ENCODE measurements at places on chromosomes 16 and 17.
A peak's percentile ranks its signal among the peaks of the same experiment; 100 is the strongest.

DNA sequence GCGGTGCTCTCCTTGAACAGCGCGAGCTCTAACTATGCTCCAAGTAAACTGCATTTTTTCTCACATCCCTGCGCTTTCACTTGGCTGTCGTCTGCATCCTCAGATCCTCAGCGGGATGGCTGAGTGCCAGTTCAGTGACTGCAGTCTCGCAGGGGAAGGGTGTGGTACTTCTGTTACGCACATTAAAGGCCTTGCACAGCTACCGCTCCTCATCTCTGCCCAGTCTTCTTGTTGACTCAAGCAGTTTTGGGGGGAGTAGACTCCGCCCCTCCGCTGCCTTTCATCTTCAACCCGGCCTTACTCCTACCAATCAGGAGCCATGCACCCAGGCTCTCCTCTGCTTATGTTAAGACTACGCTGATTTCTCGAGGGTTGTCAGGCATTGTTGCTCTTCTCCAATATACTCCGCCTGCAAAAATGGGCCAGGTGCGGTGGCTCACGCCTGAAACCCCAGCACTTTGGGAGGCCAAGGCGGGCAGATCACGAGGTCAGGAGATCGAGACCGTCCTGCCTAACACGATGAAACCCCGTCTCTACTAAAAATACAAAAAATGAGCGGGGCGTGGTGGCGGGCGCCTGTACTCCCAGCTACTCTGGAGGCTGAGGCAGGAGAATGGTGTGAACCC lies 10.0 kb downstream of the ATP5PD start:
- DNase-seq: peak; percentile 88

GRCh38 chr17:40038882-40039513 lies 15.2 kb downstream of the MED24 start:
- no peak for DNase-seq

DNA sequence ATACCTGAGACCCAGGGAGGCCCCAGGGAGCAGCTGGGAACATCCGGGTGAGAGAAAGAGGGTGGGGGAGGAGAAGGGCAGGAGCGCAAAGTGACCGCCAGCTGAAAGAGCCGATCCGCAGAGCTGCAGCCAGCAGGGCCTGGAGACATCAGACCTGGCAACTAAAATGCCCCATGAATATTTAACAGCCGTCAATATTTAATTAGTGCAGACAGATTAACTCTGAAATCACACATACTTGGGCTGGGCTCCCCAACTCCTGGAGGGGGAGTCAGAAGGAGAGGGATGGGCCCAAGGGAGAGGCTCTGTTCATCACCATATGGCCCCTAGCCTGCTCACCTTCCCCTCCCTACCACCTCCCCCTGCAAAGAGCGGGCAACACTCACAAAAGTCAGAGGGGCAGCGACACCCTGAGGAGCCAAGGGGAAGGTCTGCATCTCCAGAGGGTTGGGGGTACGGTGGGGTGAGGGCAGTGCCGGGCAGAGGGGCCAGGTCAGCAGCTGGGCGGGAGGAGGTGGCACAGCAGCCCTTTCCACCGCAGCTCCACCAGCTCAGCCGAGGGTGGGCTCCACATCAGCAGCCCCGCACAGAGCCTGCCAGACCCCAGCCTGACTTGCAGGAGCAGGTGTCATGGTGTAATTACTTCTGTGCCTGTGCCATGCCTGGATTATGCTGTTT lies 61.9 kb upstream of the CCL1 start:
- no peak for DNase-seq

GRCh38 chr16:49674351-49674851 lies 181.5 kb downstream of the ZNF423 start:
- no peak for DNase-seq

GRCh38 chr16:88060524-88061219 lies 109.4 kb downstream of the BANP start:
- DNase-seq: no peak

DNA sequence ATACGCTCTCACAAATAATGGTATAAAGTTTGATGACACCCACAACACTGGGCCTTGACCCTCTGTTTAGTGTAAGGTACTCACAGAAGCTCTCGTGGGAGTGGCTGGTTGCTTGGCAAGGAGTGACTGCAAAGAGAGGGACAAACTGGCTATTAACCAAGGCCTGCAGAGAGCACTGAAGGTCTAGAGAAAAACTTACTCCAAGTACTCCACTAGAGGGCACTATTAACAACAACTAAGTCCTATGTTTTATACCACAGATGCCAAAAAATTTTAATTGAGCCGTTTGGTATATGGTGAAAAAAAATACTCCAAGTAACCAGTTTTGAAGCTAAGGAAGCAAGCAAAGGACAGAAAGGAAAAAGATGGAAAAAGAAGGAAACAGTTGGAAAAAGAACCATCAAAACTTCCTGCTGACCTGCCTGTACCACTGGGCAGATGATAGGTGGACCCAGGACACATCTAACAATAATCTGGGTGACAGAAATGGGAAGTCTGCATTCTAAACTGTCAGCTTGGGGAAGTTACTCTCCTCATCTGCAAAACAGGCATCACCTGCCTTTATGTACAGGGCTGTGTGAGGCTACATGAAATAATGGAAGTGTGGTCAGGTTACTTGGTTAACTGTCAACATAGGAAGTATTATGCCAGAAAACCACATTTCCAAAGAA lies 23.2 kb downstream of the DYNC1LI2 start:
- DNase-seq: peak; percentile 21

DNA sequence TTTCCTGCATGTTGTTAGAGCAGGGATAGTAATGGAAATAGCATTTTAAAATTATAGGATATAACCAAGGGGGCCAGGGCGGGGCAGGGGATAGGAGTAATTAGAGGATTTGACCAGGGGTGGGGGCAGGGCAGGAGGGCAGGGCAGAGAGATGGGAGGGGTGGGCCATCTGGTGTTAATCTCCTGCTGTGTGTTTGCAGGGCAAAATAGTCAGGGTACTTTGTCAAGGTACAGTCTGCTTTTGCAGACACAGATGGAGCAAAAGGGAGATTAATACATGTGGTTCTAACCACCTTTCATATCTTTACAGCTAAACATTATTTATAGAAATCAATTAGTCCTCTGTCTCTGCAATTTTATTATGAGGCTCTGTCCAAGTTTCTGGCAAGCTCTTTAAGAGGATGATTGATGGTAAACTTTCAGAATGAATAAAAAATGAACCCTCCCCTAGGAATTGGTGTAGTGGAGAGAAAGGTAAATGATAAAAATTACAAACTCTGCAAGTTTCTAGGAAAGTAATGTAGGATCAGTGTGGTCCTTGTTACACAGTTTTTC lies 6.6 kb downstream of the ANKFN1 start:
- DNase-seq: no peak

DNA sequence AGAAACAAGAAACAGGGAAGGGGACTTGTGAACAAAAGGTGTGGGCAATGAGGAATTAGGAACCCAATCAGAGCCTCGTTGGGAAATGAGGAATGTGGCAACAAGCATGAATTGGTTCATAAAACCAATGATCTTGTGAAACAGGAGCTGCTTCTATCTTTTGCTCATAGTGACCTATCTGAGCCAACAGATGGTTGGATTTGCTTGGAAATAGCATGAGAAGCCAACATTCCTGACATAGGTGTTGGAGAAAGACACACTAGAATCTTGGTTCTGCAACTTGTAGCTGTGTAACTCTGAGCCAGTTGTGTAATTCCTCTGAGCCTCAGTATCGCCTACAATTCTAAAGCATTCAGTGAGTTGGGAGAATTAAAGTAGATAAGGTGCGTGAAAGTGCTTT lies 251.9 kb upstream of the AXIN2 start:
- DNase-seq: no peak

GRCh38 chr16:20323591-20324117 lies 3.7 kb downstream of the GP2 start:
- no peak for DNase-seq

- no peak for DNase-seq
Measured at GRCh38 chr17:19833914-19834313, 33.8 kb downstream of the ULK2 start.

DNA sequence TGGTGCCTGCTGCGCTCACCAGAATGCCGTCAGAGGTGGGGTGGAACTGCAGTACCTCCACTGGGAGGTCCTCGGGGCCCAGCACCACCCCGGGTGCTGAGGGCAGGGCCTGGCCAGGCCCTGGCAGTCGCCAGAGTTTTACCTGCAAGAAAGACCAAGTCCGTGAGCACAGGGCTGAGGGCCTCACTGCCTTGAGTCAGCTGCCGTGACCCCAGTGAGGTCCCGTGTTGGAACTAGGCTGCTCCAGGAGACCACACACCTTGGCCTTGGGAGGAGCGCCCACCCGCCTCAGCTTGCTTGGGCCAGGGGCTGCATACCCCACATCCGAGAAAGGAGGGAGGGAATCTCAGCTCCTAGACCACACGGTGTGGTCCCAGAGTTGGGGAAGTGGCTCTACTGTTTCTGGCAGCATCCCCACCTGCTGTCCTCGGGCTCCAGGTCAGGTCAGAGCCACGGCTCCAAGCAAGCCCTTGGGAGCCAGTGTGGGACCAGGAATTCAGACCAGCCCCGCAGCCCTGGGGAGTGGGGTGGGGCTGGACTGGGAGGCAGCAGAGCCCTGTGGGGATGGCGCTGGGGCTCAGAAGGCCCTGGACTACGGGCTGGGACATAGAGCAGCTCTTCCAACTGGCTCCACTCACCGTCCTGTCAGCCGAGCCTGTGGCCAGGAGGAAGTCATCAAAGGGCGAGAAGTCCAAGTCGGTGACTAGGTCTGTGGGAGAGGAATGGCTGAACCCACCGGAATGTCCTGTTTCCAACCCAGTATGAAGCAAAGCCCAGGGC lies 8.7 kb downstream of the CORO7 start:
- DNase-seq: no peak

DNA sequence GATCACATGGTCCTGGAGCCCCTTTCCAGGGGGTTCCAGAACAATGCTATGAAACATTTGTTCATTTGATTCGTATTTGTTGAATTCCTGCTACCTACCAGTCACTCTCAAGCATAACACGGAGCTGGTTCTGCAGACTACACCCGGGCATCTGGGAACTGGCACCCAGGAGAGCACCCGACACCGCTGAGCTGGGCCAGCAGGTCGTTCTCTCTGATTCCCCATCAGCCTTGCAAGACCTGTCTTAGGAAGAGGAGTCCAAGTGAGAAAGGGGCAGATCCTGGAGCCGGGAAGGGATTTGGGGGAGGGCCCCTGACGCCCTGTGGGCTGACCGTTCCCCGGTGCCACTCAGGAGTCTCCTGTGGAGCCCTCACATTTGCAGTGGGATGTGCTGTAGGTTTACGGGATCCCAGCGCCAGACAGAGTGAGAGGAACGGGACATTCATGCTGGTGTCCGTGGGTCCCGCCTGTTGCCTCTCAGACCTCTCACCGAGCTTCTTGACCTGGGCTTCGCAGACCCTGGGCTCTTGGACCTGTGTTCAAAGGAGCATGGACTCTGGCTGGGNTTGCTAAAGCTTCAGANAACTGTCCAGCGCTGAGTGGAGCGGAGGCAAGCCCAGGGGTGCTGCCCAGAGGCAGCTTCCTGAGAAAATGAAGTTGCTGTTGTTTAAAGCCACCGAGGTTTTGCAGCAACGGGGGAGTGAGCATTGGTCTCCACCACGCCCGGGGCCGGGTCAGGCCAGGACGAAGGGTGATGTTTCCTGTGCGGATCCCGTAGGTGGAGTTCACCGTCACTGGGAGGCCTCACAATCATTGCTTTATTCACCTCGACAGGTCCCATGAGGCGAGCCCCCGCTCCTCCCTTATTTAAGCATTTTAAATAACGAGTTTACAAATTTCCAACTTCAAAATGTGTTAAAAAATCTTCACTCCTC lies 49.2 kb downstream of the METRNL start:
- peak; percentile 11 for DNase-seq

DNA sequence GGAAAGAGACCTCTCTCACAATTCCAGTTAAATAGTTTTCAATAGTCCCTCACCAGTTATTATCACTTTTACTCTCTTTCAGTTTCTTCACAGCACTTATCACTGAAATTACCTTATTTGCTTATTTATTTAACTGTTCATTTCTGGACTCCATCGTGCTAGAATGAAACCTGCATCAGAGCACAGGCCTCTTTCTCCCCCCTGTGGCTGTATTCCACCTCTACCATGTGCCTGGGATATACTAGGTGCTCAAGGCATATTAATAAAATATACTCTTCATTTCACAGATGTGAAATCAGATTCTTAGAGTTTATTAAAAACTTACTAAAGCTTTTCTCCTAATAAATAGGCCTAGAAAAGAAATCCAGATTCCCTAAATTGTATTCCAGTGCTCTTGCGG lies 308.9 kb upstream of the MON1B start:
- DNase-seq: no peak

DNA sequence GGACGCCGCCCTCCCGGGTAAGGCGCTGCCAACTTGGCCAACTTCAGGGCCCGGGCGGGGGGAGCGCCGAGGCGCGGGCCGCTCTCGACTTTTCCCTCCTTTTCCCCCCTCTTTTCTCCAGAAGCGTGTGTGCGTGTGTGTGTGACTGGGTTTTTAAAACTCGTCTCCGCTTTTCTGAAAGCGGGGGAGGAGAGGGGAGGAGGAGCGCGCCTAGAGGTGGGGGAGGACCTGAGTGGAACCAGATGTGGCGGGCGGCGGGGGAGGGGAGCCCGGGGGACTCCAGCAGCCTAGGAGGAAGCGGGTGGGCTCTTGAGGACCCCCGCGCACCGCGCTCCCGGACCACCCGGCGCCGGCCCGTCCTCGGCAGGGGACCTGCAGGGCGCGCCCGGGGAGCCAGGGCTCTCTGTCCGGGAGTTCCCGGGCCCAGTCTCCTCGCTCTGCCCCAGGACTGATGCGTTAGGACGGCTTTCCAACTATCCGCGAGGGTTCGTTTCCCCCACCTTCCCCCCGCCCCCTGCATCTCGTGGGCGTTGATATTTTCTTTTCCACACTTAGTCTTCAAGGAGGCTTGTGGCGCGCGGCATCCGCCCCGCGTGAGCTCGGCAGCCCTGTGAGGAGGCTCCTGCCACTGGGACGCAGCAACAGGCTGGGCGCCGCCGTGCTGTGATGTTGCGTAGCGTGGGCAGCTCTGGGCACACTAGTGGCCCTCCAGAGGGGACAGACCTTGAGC lies 599 bp downstream of the MRC2 start:
- DNase-seq: peak; percentile 26

- DNase-seq: no peak
Measured at GRCh38 chr17:81060416-81060815, 25.5 kb downstream of the BAIAP2 start.

DNA sequence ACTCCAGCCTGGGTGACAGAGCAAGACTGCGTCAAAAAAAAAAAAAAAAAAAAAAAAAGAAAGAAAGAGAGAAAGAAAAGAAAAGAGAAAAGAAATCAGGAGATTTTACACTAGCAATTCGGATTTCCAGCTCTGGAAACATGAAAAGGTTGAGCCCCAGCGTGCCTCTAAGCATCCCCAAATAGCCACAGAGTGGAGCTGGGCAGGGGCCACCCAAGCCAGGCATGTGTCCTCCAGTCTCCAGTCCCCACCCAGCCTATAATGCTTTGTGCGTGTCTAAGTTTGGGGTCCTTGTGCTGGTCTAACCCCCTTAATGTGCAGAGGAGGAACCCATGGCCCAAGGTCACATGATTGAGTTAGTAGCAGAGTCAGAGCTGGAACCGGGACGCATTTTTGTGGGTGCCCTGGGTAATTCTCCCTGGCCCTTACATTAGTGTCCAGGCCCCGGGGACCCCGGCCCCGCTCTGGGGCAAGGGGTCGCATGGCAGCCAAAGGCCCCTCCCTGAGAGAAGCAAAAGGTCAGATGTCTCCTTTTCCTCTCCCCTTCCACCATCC lies 19.9 kb downstream of the ADAM11 start:
- no peak for DNase-seq

- no peak for DNase-seq
Measured at GRCh38 chr16:19001788-19002187, 18.1 kb downstream of the TMC7 start.
